ENCODE measurements at places on chromosomes 6 and 20.

DNA sequence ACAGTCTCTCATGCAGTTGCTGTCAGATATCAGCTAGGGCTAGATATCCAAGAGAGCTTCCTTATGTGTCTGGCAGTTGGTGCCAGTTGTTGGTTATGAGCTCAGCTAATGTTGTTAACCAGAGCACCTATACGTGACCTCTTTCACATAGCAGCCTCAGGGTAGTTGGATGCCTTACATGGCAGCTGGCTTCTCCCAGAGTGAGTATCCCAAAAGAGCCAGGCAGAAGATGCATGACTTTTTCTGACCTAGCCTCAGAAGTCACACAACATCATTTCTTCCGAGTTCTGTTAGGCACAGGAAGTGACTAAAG lies 175.7 kb downstream of the VEGFA start:
- no peak overlapping the region for H3K4me3 ChIP-seq
- no peak for DNase-seq
- H3K27ac ChIP-seq: no peak overlapping the region
- H3K27me3 ChIP-seq: no peaks in the 10 kb centered on the region
- H3K4me1 ChIP-seq: no peaks in the 10 kb centered on the region

DNA sequence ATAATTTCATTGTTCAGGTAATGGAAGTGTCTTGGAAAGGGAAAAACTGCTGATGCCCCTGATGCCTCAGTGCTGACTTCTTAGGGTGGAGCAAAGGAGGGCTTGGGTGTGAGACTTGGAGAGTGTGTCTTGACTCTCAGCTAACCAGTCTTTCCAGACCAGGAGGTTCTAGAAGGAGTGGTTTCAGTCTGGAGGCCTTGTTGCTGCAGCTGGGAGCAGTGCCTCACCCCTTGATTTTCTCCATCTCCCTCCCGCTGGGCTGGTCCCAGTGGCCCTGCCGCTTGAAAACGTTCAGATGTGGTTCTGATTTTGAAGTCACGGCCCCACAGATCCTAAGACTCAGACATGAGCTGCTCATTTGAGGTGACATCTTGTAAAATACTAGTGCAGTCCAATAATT lies 5.4 kb downstream of the DSP start:
- no peak overlapping the region for H3K4me3 ChIP-seq
- no peak overlapping the region for H3K27ac ChIP-seq
- no peaks in the 10 kb centered on the region for H3K4me1 ChIP-seq
- H3K27me3 ChIP-seq: peaks cover 52% of the 10 kb centered on the region

GRCh38 chr6:133512410-133513016 lies 271.4 kb downstream of the EYA4 start:
- no peaks in the 10 kb centered on the region for H3K27me3 ChIP-seq
- H3K36me3 ChIP-seq: no peaks in the 10 kb centered on the region
- H3K4me1 ChIP-seq: no peaks in the 10 kb centered on the region
- no peak overlapping the region for H3K27ac ChIP-seq

GRCh38 chr20:21436205-21436604 lies 38.9 kb upstream of the NKX2-4 start:
- no peak overlapping the region for H3K4me3 ChIP-seq
- no peak overlapping the region for H3K27ac ChIP-seq
- peaks cover 45% of the 10 kb centered on the region for H3K27me3 ChIP-seq
- no peaks in the 10 kb centered on the region for H3K4me1 ChIP-seq

- no peak overlapping the region for H3K4me3 ChIP-seq
- no peaks in the 10 kb centered on the region for H3K36me3 ChIP-seq
- H3K4me1 ChIP-seq: peaks cover 9% of the 10 kb centered on the region
- peaks cover 15% of the 10 kb centered on the region for H3K27me3 ChIP-seq
- no peak for DNase-seq
These were observed 107.3 kb downstream of the UST start for GRCh38 chr6:148854096-148854495.

DNA sequence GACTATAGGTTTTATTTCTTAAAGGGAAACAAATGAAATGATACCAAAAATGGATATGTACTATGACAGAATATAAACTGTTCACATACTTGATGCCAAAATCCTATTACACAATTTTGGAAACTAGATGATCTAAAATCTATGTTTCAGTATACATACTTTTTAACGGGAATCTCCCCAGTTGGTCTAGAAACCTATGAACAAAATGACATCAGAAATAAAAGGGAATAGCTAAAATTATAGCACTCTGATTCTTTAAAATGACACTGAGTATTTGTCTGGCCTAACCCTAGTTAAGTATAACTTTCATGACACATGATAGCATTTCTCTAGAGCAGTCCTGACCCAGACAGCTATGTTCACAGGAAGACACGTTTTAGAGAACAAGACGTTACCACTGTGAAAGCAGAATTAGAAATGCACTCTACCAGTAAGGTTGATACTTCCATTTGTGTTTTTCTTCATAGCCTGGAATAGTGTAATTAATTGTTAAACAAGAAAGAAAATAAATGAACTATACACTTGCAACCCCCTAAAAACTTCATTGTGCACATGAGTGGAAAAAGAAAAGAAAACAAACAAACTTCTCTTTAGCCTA lies 3.3 kb downstream of the OSER1 start:
- H3K4me1 ChIP-seq: peaks cover 62% of the 10 kb centered on the region
- no peaks in the 10 kb centered on the region for H3K27me3 ChIP-seq

DNA sequence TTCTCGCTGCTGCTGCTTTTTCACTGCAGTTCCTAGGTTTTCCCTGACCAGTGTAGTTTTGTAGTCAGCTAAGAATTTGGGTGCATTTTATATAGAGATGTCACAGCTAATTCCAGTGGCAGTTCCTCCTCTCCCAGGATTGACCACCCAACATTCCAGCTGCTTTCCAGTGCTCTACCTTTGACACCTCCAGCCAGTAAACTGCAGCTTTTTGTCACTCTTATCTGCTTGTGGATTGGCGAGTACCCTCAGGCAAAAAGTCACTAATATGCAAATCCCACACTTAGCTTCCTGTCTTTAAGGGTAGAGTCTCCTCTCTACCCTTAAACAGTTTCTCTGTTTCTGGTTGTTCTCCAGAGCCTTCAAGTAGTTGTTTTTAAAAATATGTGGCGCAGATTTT lies 146.9 kb upstream of the KCNG1 start:
- peaks cover 35% of the 10 kb centered on the region for H3K27me3 ChIP-seq
- no peaks in the 10 kb centered on the region for H3K36me3 ChIP-seq
- H3K4me1 ChIP-seq: no peaks in the 10 kb centered on the region
- no peak overlapping the region for H3K4me3 ChIP-seq

GRCh38 chr6:7108196-7108963 lies 619 bp downstream of the RREB1 start:
- H3K27me3 ChIP-seq: no peaks in the 10 kb centered on the region
- peaks cover 3% of the 10 kb centered on the region for H3K36me3 ChIP-seq
- peak; percentile 52 for DNase-seq
- peak overlapping the region; percentile 95 for H3K4me3 ChIP-seq
- peak overlapping the region; percentile 92 for H3K27ac ChIP-seq

DNA sequence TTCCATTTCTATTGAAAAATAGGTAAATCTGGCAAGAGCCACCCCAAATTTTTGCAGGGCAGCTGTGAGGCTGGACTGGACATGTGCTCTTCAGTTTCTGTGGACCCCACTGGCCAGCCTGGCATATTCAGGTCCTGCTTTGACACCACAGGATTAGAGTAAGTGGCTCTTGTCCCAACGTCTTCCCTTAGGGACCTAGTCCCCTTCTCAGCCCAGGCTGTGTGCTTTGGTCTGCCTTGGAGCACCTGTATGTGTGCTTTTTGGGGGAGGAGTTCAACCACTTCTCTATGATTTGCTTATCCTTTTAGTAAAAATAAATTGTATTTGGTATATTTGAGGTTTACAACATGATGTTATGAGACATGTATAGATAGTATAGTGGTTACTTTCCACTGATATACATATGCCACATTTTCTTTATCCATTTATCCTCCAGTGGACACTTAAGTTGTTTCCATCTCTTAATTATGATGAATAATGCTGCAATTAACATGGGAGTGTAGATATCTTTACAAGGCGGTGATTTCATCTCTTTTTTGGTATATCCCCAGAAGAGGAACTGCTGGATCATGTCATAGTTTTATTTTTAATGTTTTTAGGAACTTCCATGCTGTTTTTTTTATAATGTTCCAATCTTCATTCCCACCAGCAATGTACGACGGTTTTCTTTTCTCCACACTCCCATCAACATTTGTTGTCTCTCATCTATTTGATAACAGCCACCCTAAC lies 167.8 kb upstream of the UST start:
- peaks cover 51% of the 10 kb centered on the region for H3K27me3 ChIP-seq
- H3K4me3 ChIP-seq: no peak overlapping the region
- DNase-seq: no peak
- H3K4me1 ChIP-seq: peaks cover 8% of the 10 kb centered on the region
- no peak overlapping the region for H3K27ac ChIP-seq
- H3K36me3 ChIP-seq: no peaks in the 10 kb centered on the region

DNA sequence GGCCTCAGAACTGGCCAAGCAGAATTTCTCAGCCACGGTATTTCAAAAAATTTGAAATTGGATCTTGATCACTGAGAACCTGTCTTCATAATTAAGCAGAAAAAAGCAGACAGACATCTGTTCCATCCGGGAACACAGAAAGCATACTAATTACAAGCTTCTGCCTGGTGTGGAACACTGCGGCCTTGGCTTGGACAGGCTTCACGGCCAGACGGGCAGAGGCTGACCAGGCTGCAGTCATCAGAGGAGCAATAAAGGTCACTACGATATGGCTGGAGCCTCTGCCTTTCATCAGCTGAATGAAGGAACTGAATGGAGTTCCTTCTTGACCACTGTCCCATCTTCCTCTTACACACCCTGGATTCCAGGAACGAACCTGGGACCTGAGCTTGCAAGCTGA lies 3.9 kb upstream of the NRSN1 start:
- peaks cover 27% of the 10 kb centered on the region for H3K27me3 ChIP-seq
- no peak overlapping the region for H3K4me3 ChIP-seq
- H3K36me3 ChIP-seq: peaks cover 2% of the 10 kb centered on the region
- H3K27ac ChIP-seq: no peak overlapping the region

GRCh38 chr6:33744895-33745546 lies 1.7 kb downstream of the IP6K3 start:
- H3K4me3 ChIP-seq: no peak overlapping the region
- DNase-seq: no peak
- H3K27me3 ChIP-seq: peaks cover 16% of the 10 kb centered on the region
- H3K36me3 ChIP-seq: no peaks in the 10 kb centered on the region

DNA sequence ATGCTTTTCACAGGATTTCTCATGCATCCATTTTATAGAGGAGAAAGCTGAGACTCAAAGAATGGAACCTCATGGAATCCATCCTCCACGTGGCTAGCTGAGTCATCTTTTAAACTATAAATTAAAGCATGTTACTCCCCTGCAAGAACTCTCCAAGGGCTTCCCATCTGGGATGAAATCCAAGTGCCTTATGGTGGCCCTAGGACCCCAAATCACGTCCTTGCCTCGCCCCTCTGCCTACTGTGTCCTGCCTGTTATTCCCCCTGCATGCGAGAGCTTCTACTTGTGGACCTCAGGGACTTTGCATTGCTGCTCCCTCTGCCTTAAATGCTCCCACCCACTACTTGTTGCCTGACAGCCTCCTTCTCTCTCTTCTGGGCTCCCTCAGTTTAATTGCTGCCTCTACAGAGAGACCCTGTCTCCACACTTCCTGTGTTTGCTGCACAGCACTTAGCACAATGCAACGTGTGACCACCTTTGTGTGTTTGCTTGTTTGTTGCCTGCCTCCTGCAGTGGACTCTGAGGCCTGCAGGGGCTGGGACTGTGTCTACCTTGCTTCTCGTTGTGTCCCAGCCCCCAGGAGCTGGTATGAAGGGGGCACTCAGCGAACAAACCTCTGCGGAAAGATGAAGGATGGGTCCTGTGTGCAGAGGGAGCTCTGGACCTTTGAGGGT lies 39.4 kb downstream of the TOX2 start:
- H3K36me3 ChIP-seq: peaks cover 13% of the 10 kb centered on the region
- H3K4me3 ChIP-seq: peak overlapping the region; percentile 66
- no peak overlapping the region for H3K27ac ChIP-seq
- DNase-seq: no peak
- H3K27me3 ChIP-seq: peaks cover 59% of the 10 kb centered on the region
- peaks cover 77% of the 10 kb centered on the region for H3K4me1 ChIP-seq

GRCh38 chr20:22499515-22500166 lies 84.7 kb downstream of the FOXA2 start:
- H3K36me3 ChIP-seq: no peaks in the 10 kb centered on the region
- no peak for DNase-seq
- H3K27ac ChIP-seq: no peak overlapping the region

- no peak overlapping the region for H3K4me3 ChIP-seq
- no peaks in the 10 kb centered on the region for H3K4me1 ChIP-seq
- H3K27me3 ChIP-seq: no peaks in the 10 kb centered on the region
- H3K36me3 ChIP-seq: no peaks in the 10 kb centered on the region
- H3K27ac ChIP-seq: no peak overlapping the region
- no peak for DNase-seq
These were observed 205.8 kb downstream of the TRDN start for GRCh38 chr6:123430970-123431369.

DNA sequence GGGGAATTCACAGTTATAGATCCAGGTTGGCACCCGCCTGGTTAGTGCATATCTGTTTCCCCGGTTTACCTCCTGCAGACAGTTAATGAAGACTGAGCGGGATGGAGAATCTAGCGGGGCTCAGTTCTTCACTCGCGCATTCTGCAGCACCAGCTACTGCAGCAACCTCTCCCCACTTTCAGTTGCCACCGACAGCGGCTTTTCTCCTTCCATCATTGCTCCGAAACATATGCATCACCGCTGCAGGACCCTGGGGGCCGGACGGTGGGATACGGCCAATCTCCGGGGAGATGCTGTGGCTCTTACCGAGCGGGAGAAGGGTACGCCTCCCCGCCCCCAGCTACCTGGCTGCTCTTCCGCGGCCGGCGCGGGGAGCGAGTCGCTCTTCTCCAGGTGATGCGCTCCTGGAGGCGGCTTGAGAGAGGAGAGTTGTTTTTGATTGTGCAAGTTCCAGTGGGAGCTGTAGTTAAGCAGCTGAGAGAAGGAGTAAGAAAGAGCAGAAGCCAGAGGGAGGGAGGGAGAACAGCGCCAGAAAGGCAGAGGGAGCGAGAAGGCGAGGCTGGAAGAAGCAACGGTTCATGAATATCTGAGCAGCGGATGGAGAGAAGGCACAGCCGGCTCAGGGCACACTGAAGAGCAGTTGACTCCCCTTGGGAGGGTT lies at the start of gene SGK1:
Gene SGK1, minus strand, starts transcription at position 642 of the 661 bp plus-strand sequence. CDS start 652 bp downstream, outside the sequence.
- peaks cover 35% of the 10 kb centered on the region for H3K27me3 ChIP-seq
- H3K27ac ChIP-seq: no peak within 1 kb of the TSS
- H3K4me1 ChIP-seq: peaks cover 31% of the 10 kb centered on the region
- peaks cover 3% of the 10 kb centered on the region for H3K36me3 ChIP-seq
- peak; percentile 13 for DNase-seq
- peak within 1 kb of the TSS; percentile 86 for H3K4me3 ChIP-seq

DNA sequence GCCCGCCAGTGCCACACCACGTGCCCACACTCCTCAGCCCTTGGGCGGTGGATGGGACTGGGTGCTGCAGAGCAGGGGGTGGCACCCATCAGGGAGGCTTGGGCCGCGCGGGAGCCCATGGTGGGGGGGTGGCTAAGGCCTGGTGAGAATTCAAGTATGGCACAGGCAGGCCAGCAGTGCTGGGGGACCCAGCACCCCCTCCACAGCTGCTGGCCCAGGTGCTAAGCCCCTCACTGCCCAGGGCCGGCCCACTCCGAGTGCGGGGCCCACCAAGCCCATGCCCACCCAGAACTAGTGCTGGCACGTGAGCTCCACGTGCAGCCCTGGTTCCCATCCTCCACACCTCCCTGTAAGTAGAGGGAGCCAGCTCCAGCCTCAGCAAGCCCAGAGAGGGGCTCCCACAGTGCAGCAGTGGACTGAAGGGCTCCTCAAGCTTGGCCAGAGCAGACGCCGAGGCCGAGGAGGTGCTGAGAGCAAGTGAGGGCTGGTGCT lies 1091.1 kb upstream of the GJE1 start:
- no peak overlapping the region for H3K4me3 ChIP-seq
- DNase-seq: no peak
- no peaks in the 10 kb centered on the region for H3K27me3 ChIP-seq
- H3K27ac ChIP-seq: no peak overlapping the region
- H3K36me3 ChIP-seq: no peaks in the 10 kb centered on the region

Measured in activated T-cell treated with anti-CD3 and anti-CD28 coated beads, Interleukin-2, amount 50 U/mL, for 72 hours (primary cell).